Brain pericyte (primary cell): ENCODE measurements at places on chromosomes 12 and 14.

DNA sequence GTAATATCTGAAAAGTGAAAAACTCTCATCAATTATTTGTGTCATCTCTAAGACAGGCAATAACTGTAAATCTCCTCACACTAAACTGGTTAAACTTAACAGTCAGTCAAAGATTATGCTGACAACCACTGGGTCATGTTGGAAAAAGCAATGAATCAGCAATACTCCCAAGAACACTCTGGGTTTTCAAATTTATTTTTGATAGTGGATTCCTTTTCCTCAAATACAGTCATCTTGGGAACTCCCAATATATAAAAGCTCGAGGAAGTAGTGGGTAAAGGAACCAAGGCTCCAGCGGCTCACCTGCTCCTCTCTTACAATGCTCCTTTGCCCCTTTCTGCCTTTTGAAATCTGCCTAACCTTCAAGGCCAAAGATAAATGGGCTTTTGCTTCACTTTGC, 70.0 kb downstream of the ARMH4 start:
- no peak for DNase-seq

- DNase-seq, result no peak
Observed at GRCh38 chr12:33111850-33112249, 215.3 kb upstream of the PKP2 start.

- no peak for DNase-seq
Observed at GRCh38 chr14:50946234-50946935, 2.1 kb upstream of the PYGL start.

- DNase-seq, result no peak
Observed at GRCh38 chr12:24363177-24363754, 413.8 kb upstream of the SOX5 start.

DNA sequence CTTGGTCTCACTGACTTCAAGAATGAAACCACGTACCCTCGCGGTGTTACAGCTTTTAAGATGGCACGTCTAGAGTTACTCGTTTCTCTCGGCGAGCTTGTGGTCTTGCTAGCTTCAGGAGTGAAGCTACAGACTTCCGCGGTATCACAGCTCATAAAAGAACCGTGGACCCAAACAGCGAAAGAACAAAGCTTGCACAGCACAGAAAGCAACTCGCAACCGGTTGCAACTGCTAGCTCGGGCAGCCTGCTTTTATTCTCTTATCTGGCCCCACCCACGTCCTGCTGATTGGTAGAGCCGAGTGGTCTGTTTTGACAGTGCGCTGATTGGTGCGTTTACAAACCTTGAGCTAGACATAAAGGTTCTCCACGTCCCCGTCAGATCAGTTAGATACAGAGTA, 4.2 kb upstream of the CLEC4C start:
- no peak for DNase-seq

- no peak for DNase-seq
Observed at GRCh38 chr12:52907092-52907810, 2.4 kb upstream of the KRT8 start.

DNA sequence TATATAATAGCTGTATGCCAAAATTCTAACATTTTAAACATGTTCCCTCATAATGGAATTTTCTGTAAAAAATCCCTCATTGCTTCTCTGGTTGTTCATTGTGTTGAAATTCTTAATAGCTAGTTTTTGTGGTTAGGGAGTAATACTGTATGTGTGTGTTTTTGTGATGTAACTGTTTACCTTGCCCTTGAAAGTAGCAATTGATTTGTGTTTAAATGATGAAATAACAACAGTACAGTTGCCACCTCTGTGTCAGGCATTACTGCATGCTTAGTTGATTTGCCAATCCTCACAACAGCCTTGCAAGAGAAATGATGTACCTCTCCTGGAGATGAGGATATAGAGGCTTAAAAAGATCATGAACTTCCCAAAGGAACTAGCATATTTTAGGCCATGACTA, 94.9 kb downstream of the DAAM1 start:
- no peak for DNase-seq

DNA sequence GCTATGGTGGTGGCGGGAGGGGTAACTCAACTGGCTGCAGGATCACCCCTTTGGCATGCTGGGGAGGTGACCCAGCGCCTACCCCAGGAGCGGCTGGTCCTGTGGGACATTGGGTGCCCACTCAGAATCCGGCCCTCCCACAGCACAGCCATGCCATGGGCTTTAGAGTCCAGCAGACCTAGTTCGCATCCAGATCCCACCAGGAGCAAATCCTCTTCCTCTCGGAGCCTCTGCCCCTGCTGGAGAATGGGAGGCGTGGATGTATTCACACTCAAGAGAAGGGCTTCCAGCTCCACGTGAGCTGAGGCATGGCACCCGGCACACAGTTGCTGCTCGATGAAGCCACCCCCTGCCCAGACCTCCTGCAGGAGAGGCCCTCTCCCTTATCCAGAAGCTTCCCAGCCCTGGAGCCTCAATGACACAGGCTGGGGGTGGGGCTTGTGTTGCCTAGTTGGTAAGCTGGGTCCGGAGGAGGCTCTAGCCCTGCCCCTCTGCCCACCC, 17.7 kb downstream of the FAM222A start:
- no peak for DNase-seq

DNA sequence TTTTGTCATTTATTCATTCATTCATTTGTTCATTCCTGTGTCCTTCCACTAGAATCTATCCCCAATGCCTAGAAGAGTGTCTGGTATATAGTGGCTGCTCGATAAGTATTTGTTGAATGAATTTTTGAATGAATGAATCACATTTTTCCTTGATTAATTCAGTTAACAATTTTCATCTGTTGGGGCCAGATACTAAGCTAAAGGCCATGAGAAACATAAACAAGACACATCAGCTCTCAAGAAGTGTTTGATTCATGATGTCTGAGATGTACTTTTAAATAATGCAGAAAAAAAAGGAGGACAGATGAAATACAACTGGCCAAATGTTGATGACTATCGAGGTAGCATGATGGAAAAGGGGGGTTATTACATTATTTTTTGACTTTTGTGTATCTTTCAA, 48.1 kb upstream of the TMED10 start:
- DNase-seq, result no peak

DNA sequence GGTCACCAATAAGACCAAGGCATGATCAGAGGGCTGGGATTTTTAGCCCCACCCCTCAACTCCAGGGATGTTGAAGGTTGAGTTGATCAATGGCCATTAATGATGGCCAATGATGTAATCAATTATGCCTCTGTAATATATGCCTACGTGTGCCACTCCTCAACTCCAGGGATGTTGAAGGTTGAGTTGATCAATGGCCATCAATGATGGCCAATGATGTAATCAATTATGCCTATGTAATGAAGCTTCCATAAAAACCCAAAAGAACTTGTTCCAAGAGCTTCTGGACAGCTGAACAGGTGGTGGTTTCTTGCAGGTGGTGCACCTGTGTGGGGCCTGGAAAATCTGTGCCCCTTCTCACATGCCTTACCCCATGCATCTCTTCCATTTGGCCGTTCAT, 33.2 kb downstream of the KLRG1 start:
- no peak for DNase-seq

DNA sequence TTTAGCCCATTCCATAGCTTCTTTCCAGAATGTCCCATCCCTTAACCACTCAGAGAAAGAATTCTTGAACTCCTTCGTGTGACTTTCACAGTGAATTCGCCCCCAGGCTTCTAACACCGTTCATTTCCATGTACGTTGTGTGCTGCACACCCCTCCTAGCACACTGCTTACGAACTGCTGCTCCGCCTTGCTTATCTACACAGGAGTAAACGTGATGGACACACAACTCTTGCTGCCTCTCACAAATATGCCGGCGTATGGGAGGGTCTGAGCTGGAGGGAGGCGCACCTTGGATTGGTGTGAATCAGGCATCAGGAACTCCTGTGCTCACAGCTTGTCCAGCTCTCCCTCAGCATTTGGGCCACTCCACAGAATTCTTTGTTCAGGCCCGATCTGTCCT, 3.9 kb upstream of the ADGRD1 start:
- no peak for DNase-seq

- DNase-seq, result no peak
Observed at GRCh38 chr14:68956724-68957123, 22.4 kb downstream of the ACTN1 start.

GRCh38 chr12:41972196-41972595, 172.5 kb downstream of the GXYLT1 start:
- DNase-seq, result no peak

GRCh38 chr14:67141146-67141900, 47.9 kb upstream of the GARIN2 start:
- DNase-seq, result no peak

- DNase-seq, result no peak
Observed at GRCh38 chr12:125194163-125194773, 129.0 kb downstream of the AACS start.

DNA sequence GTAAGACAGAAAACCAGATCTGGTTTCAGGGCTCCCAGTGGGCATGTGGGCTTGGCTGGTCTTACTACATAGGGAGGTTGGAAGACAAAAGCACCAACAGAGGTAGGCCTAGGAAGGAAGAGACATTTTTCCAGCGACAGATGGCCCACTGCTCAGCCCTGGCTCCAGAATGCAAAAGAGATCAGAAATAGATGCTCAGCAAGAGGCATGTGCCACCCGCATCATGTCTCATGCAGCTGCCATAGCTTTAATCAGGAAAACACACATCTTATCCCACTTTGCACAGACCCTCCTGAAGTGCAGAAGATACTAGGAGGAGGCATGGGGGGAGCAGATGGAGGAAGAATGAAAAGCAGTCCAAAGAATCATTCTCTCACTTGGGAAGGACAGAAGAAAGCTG, 25.3 kb downstream of the VASH1 start:
- no peak for DNase-seq

DNA sequence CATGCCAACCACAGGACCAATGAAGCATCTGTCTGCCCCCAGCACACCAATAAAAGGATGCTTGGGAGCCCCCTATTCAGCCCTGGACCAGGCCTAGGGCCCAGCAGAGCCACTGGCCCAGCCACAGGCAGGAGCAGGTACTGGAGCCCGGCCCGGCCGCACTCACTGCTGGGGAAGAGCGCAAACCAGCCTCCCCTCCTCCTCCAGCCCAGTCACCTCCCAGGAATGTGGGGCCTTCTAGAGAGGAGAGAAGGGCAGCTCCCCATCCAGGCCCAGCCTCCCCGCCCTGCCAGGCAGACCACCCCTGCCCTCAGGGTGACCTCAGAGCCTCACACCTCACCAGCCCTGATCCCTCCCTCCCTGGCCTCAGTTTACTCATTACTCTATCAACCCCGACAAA, 56.2 kb downstream of the CCNK start:
- no peak for DNase-seq

DNA sequence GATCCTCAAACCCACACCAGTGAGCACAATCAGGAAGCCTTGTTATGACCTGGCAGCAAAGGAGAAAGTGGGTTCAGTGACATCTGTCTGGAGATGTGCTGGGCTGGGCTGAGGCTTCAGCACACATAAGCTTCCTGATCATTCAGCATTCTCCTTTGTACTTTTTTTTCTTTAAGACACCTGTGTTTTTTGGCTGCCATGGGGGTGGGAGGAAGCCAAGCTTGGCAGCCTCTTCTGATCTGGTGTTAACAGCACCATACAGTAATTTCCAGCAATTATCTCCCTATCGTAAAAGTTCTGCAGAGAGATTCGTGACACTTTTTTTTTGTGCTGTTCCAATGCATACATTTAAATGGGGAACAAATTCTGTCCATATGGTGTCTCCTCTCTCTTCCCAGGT, 38.9 kb upstream of the RASSF3 start:
- no peak for DNase-seq

- DNase-seq, result peak; percentile 55
Observed at GRCh38 chr12:103799857-103800771, 40.9 kb downstream of the NT5DC3 start.

DNA sequence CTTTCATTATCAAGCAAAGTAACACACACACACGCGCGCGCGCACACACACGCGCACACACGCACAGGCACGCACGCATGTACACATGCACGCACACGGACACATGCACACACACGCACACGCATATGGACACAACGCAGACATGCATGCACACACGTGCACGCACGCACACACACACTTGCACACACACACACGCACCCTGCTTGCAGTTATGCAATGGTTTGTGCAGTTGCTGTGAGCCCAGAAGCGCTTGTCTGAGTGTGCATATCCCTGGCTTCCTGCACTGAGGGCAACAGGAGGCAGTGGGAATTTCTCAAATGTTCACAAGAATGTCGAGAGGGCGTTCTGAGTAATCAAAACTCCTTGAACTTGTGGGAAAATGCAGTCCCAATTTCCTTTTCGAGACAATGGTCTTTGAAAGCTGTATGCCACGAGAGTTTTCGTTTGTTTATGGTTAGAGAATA, 41.6 kb downstream of the NFKBIA start:
- no peak for DNase-seq

- DNase-seq, result peak; percentile 20
Observed at GRCh38 chr12:26884765-26885576, 52.0 kb upstream of the ITPR2 start.

GRCh38 chr14:33609582-33609981, 341.3 kb downstream of the EGLN3 start:
- no peak for DNase-seq

- DNase-seq, result no peak
Observed at GRCh38 chr12:130455161-130455560, 117.5 kb downstream of the PIWIL1 start.

DNA sequence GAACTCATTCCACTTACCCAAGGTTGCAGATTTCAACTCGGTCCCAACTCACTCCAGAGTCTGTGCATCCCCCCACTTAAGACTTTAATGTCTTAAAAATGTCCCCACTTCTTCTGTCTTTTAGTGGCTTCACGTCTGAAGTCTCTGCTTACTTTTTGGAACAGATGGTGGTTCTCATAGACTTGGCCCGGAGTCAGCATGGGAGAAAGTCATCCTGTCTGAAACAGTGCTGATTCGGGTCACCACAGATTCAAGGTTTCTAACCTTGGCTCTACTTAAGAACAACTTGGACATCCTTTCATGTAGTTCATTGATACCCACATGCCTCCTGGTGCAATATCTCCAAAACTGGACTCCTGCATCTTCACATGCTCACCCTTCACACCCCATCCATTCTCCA, 26.0 kb downstream of the CHST11 start:
- DNase-seq, result no peak

- peak; percentile 51 for DNase-seq
Observed at GRCh38 chr14:37116933-37117849, 55.2 kb downstream of the SLC25A21 start.

GRCh38 chr12:52418576-52419110, 12.5 kb upstream of the KRT82 start:
- DNase-seq, result no peak

GRCh38 chr12:26473291-26473690, 277.9 kb downstream of the SSPN start:
- no peak for DNase-seq

GRCh38 chr14:90517076-90517841, 120.4 kb downstream of the CALM1 start:
- no peak for DNase-seq

GRCh38 chr12:106106061-106106566, 32.6 kb downstream of the NUAK1 start:
- DNase-seq, result no peak

- DNase-seq, result no peak
Observed at GRCh38 chr12:16526693-16527092, 79.3 kb downstream of the LMO3 start.

GRCh38 chr12:8916154-8916553, 1.8 kb downstream of the PHC1 start:
- no peak for DNase-seq
